Globus pallidus (tissue), 1 donor: ENCODE measurements at places on chromosomes 2 and 18.

DNA sequence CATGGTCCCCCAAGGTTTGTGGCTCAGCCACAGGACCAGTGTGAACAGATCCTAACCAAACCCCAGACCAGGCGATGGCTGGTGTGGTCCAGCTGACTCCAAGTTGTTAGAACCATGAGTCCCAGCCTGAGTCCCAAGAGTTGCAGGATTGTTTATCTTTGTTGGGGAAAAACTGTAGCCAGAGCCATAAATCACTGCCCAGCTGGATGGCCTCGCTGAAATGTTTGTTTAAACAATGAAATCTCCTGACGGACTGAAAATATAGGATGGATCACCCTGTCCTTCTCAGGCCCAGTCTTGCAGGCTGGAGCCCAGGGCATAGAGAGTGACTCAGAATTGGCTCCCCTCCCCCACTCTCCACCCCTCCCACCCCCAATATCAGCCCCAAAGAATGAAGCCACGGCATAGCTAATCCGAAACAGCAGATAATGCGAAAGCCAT lies 36.4 kb downstream of the PKDCC start:
- no peak for DNase-seq

GRCh38 chr18:33014060-33014796 lies 241.4 kb upstream of the KLHL14 start:
- DNase-seq: no peak

GRCh38 chr2:96409081-96409819 lies 73.7 kb downstream of the NCAPH start:
- no peak for DNase-seq

DNA sequence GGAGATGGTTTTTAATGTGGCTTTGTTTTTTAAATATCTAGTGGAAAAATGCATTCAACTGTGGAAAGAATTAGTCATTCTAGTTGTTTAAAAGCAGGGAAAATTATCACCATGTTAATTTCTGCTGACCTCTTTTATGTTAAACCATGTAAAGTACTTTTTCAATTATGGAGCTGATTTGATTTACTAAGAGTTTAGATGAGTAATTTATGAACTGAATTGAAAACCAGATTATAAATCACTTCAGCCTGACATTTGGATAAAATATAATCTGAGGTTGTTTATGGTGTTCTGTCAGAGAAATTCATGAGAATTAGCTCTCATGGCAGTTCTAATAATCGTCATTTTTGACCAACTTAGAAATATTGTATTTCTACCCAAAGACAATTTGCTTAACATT lies 11.6 kb downstream of the ITGA4 start:
- no peak for DNase-seq

DNA sequence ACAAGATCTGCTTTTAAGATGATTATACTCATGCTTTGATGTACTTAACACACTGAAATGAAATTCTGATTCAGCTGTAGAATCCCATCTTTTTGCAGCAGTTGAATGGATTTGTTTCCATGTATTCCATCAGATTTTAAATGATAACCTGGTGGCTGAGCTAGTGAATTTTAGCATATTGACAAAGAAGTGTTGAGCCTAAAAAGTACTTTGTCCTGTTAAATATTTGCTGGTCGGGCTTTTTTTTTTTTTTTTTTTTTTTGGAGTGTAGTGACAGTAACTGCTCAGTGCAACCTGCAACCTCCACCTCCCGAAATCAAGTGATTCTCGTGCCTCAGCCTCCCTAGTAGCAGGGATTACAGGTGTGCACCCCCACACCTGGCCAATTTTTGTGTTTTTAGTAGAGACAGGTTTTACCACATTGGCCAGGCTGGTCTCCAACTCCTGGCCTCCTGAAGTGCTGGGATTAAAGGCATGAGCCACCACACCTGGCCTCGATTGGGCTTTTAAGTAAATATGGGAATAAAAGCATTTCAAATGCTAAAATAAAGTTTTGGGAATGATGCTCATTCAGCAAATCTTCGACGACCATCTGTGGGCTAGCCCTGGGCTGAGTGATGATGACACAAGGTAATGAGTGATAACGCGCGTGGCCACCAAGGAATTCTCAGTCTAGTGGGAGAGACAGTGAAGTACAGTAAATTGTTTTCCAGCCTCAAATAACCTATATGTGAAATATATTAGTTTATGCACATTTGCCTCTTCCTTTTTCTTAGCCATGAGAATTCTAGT lies 2.2 kb downstream of the ELP2 start:
- no peak for DNase-seq

DNA sequence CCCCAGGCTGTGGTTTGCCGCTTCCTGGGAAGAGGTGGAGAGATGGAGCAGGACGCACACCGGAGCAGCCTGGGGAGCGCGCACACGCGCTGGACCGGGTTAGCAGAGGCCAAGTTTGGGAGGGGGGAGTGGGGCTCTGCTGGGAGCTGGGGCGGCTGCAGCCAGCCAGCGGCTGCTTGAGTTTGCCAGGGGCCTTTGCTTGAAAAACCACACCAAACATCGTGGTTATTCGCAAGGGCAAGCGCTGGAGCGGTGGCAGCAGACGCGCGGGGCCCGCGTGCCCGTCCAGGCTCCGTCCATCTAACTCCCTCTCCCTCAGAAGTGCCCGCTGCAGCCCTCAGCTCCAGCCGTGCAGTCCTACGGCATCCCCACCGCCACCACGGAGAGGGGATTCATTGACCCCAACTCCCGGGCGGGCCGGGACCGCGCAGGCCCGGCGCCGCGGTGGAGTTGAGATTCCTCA lies 4.6 kb downstream of the PTGR3 start:
- DNase-seq: peak; percentile 40

- no peak for DNase-seq
Observed at GRCh38 chr2:37669446-37669845, 2.0 kb downstream of the CDC42EP3 start.

DNA sequence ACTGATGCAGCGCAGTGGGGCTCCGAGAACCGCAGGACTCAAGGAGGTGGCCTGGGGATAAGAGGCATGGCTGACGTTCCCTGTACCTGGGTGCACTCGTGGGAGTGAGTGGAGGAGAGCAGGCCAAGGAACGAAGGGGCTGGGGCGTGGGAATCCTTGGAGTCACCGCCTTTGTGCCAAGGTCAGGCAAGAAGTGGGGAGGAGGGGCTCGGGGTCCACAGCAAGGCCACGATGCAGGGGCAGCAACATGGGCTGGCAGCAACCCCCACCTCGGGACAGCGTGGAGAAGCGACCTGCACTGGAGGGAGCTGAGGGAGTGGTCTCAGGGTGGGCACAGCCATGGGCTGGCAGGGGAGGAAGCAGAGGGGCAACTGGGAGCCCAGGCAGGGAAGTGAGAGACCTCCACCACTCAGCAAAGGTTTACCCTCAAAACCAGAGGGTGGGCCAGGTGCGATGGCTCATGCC lies 18.6 kb downstream of the ARID5A start:
- no peak for DNase-seq

DNA sequence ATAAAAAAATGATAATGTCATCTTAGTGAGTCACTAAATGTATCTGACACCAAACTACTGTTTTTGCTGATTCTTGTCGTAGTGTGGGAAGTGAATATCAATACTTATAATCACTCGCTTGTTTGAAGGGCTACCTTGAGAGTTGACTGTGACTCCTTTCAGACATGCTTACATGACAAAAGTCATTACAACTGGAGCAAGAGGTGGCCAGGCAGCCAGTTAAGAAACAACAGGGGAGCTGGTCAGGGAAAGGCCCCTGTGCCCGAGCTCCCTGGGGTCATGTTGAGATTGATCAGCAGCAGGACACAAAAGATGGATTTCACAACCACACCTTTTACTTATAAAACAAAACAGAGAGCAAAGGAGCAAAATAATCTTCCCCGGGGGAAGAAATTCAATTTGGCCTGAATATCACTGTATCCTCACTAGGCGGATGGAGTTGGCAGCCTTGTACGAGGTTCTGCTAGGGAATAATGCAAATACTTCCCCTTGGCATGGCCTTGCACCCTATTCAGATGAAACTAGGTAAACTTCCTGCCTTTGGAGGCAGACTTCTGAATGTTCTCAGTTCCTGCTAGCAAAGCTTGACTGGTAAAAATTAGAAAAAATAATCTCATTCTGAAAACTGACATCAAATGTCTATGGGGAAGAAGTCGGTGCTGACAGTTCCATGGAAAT lies 101.2 kb downstream of the DYNC1I2 start:
- no peak for DNase-seq

DNA sequence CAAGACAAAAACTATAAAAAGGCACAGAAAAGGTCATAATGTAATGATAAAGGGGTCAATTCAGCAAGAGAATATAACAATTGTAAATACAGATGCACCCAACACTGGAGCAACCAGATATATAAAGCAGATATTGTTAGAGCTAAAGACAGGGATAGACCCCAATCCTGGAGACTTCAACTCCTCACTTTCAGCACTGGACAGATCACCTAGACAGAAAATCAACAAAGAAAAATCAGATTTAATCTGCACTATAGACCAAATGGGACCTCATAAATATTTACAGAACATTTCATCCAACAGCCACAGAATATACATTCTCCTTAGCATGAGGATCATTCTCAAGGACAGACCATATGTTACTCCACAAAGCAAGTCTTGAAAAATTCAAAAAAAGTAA lies 114.2 kb downstream of the ROCK1 start:
- DNase-seq: no peak

DNA sequence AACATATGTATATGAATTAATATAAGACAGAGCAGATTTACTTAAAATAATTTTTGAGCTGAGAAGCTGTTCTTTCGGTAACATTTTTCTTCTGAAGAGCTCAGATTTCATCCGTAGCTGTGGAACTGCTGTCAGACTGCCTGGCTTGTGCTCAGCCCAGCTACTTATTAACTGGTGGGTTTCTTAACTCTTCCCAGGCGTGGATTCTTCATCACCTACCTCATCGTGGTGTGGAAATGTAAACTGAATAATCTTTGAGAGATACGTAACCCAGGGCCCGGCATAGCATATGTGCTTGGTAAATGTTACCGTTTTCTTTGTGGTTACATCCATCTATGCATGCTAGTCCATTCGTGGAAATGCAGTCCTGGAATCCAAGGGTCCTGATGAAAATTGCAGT lies 145.0 kb downstream of the MCFD2 start:
- no peak for DNase-seq

GRCh38 chr2:9656270-9656766 lies 25.5 kb upstream of the YWHAQ start:
- no peak for DNase-seq

DNA sequence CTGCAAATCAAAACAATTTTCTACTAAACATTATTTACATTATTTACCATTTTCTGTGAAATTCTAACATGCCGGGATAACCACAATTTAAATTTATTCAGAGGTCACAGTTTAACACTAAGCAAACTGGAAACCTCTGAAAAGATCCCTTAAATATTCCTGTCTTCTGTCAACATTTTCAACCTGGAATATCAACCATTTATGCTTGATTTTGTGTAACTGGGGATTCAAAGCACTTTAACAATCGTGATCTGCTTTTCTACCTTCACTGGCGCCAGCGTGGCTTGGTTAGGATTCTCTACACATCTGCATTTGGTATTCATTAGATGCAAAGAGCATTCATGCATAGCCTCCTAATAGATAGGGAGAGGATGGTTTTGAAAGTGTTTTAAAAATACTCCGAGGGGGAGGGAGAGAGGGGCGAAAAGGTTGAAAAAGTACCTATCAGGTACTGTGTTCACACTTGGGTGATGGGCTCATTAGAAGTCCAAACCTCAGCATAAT lies 59.9 kb upstream of the RAB12 start:
- no peak for DNase-seq

- DNase-seq: no peak
Observed at GRCh38 chr2:197136452-197136851, 174.1 kb downstream of the ANKRD44 start.

- DNase-seq: no peak
Observed at GRCh38 chr2:241273210-241274020, 42.1 kb downstream of the HDLBP start.

GRCh38 chr18:51132256-51132935 lies 65.1 kb downstream of the MEX3C start:
- DNase-seq: no peak

DNA sequence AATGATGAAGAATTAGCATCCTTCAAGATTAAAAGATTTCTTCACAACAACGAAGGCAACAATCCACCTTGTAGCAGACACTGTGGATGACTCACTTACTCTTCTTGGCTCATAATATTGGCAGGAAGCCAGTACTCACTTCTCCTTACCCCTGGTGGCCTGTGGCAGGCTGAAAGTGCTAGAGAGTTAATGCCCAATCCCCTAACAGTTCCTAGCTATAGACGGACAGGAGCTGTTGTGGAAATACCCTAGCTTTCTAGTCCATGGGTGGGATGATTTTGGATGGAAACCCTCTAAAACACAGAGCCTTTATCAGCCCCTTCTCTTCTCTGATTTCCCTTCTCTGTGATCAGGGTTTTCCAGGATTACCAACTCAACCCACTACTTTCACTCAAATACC lies 128.6 kb upstream of the NYAP2 start:
- DNase-seq: peak; percentile 25

GRCh38 chr2:159177357-159177756 lies 109.1 kb downstream of the WDSUB1 start:
- no peak for DNase-seq

DNA sequence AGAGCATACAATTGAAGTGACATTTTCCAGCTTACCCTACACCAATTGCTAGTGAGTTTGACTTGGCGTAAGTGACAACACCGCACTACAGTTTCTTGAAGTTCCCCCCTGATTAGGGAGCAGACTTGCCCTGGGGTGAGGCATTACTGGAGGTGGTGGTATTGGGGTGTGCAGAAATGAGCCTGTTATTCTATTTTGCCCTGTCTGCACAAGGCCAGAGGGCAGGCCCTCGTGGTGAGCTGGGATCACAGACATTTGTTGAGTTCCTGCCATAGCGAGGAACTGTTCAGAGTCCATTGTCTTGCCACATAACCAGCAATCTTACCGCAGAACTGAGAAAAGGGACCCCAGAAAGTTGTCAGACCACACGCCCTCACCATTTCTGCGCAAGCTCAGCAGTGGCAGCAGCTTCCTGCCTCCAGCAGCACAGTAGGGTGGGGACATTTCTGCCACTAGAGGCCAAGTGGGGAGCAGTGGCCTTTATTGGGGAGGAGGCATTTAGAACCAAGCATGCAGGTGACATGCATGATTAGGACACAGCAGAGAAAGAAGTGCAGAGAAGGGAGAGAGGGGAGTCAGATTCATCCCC lies 103.6 kb upstream of the BCL2L11 start:
- DNase-seq: no peak

DNA sequence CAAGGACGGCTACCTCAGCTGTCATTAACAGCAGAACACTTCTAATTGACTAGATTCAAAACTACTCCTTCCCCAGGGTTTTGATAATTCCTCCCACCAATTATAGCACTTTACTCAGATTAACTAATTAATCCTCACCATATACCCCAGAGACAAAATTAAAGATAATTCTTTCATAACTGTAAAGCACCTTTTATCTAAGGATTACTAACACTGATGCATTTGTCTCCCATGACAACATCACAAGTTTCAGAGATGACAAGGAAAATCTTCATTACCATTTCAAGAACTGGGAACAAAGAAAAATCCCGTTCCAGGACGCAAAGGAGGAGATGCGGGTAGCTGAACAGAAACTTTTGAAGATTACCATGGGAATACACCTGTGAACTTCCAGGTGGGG lies 129.4 kb upstream of the ITGA6 start:
- DNase-seq: no peak
